ENCODE measurements at places on chromosomes 13 and 19. TPM values are rescaled to one million over a fixed set of nuclear protein-coding genes. Genes with fewer than 3 reads are reported as not detected.

ACER1 gene
- not detected for total RNA-seq

NLRP7 gene
- not detected for total RNA-seq

SHD gene
- total RNA-seq, result not detected

ZNF506 gene
- total RNA-seq, result 9.6 TPM

SIGLECL1 gene
- not detected for total RNA-seq

SHC2 gene
- total RNA-seq, result 0.85 TPM

SERP2 gene
- total RNA-seq, result 0.96 TPM

All from tracheal epithelial cell (primary cell).